ENCODE measurements at places on chromosomes 4 and X.

DNA sequence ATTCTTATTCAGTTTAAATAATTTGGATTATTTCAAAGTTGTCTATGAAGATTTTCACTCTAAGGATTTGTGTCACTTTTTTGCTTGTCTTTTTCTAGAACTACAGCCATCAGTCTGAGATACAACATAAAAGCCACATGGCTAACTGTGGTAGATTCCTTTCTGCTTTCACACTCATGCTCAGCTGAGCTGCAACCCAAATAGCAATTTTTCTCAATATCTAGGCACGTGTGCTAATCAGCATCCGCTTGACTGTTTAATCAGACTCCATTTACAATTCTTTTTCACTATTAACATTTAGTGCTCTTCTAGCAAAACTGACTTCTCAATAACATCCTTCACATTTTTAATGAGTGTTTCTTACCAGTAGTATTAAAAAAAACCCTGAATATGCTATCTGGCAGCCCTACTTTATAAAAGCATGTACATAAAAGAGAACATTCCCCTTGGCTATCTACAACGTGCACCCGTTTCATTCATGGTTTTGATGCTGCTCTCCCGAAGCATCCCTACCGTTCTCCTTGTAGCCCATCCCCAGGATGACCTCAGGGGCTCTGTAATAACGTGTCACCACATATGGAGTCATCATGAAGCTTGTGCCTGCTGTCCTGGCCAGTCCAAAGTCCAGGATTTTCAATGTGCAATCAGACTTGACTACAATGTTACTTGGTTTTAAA is 259.2 kb downstream of the MAPK10 start:
- DNase-seq, result no peak

GRCh38 chr4:183806341-183806740 is 98.8 kb upstream of the STOX2 start:
- DNase-seq, result no peak

DNA sequence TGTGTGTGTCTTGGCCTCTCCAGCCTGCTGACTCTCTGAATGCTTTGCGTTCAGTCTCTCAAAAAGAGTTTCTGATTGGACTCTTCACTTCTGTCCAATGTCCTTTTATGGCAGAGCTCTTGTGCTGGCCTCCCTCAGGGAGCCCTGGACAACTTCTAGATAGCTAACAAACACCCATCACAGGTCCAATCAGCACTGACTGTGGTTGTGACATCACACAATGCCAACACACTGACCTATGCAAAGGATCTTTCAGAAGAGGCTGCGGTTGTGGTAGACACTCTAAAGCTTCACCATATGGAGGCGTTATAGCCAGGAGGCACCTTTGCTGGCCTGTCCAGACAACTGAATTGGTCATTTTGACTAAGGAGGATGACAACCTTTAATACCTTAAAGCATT is 53.8 kb upstream of the LSM6 start:
- no peak for DNase-seq

GRCh38 chr4:16136311-16136710 is 52.5 kb upstream of the PROM1 start:
- DNase-seq, result no peak

- no peak for DNase-seq
Observed at GRCh38 chrX:124230655-124231450, 101.6 kb upstream of the TEX13D start.

GRCh38 chr4:54872261-54872660 is 214.5 kb downstream of the KIT start:
- DNase-seq, result no peak

GRCh38 chr4:144701683-144702233 is 55.8 kb downstream of the HHIP start:
- DNase-seq, result no peak

DNA sequence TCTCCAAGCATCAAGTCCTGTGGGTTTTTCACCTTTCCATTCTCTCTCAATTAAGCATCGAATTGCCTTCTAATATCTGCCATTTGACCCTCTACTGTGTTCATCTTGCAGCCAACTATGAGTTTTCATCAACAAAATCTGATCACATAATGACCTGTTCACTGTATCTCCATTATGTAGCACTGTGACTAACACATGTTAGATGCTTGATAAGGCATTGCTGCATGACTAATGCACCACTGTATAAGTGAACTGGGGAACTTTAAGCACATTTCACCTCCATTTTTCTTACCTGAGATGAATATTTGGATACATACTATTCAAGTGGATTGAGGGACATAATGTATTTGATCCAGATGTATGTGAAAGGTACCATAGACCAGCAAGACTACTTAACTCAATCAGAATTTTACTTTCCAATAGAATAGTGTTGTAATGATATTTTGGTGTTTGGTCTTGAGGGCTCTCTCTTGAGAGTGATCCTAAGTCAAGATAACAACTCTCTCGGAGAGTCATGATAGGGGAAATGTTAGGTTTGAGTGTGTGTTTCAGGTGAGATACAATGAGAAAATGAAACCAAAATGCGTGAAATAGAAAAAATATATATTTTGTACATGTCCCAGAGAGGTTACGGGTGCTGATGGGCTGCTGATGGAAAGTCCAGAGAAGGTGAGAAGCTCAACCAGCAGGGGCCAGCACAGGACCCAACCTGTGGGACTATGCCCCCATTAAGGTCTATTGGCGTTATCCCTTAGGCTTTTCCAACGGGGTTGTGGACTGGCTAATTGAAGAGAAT is 60.2 kb upstream of the HS3ST1 start:
- no peak for DNase-seq

GRCh38 chr4:88672987-88673386 is 24.6 kb downstream of the NAP1L5 start:
- DNase-seq, result no peak

DNA sequence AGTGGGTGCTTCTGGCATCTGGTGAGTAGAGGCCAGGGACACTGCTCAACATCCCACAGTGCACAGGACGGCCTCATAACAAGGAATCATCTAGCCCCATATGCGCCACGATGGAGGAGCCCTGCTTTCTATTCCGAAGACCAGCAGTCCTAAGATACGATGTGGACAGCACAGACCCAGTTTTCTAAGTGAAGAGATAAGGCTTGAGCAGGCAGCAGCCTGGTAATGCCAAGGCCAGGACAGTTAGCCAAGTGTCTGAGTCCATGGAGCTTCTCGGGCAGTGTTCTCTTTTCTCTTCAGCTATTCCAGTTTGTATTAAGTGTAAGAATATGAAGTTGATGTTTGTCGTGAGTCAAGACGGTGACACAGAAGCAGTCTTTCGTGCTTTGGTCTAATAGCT is 112.7 kb downstream of the TBL1X start:
- no peak for DNase-seq

- DNase-seq, result no peak
Observed at GRCh38 chr4:86243750-86244149, 116.1 kb downstream of the MAPK10 start.
